ENCODE measurements at places on chromosomes 4 and X.

GRCh38 chrX:124045109-124045508, 83.6 kb downstream of the STAG2 start:
- DNase-seq = no peak

DNA sequence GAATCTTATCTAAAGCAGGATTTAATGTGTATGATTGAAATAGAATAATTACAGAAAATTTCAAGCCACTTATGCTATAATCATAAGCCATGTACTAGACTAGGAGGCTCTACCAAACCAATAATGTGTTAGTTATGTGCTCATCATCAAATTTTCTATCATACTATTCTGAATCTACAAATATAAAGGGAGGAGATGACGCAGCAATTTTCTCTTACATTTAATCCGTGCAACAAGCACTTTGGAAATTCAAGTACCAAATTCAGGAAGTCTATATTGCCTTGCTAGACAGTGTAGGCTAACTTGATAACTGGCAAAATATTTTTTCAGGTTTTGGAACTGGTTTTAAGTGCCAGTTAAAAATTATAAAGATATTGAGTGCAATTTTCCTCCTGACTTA, 283.5 kb downstream of the C4orf33 start:
- DNase-seq = no peak

GRCh38 chr4:105674011-105674410, 34.5 kb downstream of the INTS12 start:
- peak; percentile 8 for DNase-seq

- no peak for DNase-seq
Observed at GRCh38 chr4:6332042-6332668, 62.5 kb downstream of the WFS1 start.

- no peak for DNase-seq
Observed at GRCh38 chr4:57039345-57039744, 60.6 kb downstream of the POLR2B start.

DNA sequence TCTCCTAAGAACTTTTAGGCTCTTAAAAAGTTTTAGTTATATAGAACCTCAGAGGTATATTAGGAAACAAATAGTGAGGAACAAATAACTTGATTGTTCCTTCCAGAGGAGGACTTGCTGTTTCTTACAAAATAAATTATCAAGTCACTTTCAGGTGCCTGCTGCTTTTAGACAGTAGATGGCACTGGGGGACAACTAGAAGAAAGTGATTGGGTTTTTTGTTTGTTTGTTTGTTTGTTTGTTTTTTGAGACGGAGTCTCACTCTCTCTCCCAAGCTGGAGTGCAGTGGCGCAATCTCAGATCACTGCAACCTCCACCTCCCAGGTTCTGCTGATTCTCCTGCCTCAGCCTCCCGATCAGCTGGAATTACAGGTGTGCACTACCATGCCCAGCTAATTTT, 35.4 kb upstream of the CDKL5 start:
- no peak for DNase-seq

DNA sequence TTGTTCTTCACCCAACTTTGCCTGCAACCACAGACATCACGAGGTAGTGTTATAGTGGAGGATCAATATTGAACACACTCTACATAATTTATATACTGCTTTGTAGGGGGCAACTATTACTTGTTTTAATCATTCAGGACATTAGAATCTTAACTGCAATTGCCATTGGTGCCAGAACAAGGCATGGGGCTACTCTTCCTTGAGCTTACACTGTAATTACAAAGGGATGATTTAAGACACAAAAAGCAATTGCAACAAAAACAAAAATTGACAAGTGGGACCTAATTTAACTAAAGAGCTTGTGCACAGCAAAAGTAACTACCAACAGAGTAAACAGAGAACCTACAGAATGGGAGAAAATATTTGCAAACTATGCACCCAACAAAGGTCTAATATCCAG, 24.0 kb upstream of the DDX53 start:
- no peak for DNase-seq

DNA sequence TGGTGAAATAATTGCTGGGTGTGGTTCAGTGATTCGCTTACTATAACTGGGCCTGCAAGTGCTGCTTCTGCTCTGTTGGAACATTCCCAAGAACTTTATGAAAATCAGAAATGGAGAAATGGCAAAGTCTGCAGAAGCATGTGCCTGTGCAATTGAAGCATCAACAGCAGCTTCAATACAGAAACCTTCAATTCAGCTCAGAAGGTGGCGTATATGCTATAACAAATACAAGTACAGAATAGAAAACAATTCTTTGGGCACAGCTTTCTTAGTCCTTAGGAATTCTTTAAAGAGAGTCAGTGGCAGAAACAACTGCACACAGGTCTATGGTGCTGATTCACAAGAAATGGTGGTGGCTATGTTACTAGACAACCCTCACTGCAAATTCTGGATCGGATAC, 18.0 kb upstream of the PDHA2 start:
- DNase-seq = no peak

DNA sequence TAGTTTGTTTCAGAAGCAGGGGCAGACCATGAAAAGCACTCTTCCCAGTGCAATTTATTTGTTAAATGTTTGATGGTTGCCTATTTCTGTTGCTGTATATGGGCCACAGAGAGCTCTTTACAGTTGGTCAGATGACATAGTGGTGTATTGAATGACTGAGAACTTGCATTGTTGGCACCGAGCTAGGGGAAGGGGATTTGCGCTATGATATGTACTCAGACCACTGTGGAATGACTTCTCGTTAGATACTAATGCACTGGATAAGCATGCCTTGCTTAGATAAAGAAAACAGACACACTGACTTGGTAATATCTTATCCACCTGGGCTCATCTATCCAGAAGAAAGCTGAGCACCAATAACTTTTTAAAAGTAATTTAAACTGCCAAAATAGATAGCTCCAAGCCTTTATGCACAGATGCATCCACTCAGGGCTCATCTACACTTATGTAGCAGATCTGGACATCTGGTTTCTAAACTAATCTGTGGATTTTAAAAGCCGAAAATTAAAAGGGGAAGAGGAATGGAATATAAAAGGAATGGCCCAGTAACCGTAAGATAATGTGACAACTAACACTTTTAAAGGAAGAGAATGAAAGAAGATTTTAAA, 132.7 kb downstream of the GATB start:
- no peak for DNase-seq

GRCh38 chr4:20538905-20539304, 161.4 kb upstream of the PACRGL start:
- DNase-seq = no peak

DNA sequence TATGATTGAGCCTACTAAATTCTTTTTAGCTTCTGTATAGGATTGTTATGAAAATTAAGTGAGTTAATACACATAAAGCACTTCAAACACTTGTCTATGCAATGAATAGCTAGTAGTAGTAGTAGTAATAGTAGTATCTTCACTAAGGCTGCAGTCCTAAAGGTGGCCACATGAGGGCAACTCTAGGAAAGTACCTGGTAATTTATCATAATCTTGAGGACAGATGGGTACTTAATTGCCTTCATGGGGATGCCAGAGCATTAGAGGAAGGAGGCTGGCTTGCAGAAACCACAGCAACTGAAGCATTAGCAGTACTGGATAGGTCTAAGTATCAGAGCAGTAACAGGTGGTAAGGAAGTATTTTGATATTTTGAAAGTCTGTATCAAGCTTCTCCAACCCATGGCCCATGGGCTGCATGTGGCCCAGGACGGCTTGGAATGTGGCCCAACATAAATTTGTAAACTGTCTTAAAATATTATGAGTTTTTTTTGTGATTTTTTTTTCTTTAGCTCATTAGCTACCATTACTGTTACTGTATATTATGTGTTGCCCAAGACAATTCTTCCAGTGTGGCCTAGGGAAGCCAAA, 17.3 kb downstream of the NIPAL1 start:
- no peak for DNase-seq

- no peak for DNase-seq
Observed at GRCh38 chr4:186146458-186146857, 42.0 kb downstream of the FAM149A start.

DNA sequence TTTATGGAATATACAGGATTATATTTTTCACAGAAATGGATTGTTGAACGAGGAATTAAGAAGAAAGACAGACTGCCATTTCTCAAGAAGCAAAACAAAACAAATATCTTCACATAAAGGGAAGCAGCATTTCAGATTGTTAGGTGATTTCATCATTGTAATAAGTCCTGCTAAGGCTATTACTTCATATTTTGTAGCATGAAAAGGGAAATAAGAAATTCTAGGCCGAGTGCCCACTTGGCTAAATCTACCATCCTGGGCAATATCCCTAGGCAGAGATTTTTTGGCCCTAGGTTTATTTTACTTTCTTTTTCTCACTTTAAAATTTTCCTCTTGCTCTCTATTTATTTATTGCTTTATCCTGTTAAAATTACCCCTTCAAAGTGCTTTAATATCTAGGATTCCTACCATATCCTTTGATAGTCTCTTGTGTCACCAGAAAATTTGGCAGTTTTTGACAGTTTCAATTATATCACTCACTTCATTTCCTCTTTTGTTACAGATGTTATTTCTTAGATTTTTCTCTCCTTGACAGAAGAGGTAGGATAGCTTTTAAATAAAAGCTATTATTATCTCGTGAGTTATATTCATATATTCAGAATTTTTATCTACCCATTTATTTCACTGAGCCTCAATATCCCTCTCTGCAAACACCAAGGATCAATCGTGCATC, 142.3 kb downstream of the PDGFC start:
- DNase-seq = no peak

GRCh38 chr4:90127706-90128345, 632 bp downstream of the CCSER1 start:
- no peak for DNase-seq

DNA sequence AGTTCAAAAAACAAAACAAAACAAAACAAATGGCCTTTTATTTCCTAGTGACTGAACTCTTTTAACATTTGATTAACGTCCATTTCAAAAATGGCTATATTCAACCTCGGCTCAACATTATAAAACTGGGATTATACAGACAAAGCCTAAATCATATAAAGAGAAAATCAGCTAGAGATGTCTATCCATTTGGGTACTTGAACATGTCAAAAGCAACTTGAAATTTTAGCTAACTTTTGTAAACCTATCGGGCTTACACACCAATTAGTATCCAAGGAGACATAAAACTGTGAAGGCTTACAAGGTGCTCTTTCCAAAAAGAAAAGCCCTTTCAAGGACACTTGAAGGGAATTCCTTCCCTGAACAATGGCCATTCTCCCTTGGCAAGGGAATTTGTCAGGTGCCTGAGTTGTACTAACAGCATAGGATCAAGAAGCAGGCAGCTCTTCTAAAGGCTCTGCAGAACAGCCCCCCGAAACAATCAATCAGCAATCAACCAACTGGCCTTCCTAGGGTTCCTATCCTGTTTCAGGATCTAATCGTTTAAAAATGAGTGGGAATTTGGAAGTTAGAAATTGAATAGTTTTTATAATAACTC, 633.7 kb upstream of the HTR2C start:
- DNase-seq = no peak

GRCh38 chr4:184019667-184020623, 114.8 kb downstream of the STOX2 start:
- no peak for DNase-seq

GRCh38 chrX:65866146-65866545, 173.7 kb downstream of the VSIG4 start:
- no peak for DNase-seq

- no peak for DNase-seq
Observed at GRCh38 chr4:142703694-142704309, 142.3 kb downstream of the INPP4B start.

- no peak for DNase-seq
Observed at GRCh38 chr4:42607011-42607726, 49.7 kb downstream of the ATP8A1 start.

DNA sequence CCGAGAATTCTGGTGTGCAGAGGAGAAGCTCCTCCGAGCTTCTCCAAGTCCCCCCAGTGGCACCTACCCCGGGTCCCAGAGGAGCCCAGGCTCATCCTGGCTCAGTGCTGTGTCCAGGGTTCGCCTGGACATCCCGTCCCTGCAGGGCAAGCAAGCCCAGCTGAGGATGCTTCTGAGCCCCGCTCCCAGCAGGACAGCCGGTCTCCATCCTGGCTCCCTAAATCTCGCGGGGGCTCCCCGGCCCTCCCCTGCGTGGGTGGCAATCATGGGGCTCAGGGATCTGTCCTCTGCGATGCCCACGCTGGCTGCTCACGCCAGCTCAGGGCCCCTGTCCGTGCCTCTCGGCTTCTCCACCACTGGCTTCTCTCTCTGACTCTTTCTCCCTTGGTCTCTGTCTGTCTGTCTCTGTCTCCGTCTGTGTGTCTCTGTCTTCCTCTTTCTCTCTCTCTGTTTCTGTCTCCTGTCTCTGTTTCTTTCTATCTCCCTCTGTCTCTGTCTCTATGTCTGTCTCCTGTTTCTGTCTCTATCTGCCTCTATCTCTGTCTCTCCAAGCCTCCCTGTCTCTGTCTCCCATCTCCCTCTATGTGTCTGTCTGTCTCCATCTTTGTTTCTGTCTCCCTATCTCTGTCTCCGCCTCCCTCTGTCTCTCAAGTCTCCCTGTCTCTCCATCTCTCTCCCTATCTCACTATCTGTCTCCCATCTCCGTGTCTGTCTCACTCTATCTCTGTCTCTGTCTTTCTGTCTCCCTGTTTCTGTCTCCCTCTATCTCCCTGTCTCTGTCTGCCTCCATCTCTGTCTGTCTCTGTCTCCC, 27.8 kb upstream of the SLC25A6 start:
- no peak for DNase-seq

DNA sequence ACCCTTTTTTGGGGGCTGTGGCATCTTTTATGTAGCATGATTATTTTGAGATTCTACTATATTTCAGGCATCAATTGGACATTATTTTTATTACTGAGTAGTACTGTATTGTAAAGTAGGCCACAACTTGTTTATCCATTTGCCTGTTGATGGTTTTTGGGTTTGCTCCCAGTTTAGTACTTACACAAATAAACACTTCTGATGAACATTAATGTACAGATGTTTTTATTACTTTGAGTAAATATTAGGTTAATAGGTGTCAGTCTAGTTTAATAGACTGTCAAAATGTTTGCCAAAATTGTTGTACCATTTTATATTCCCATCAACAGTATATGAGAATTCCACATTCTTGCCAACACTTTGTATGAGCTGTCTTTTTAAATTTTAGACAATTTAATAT, 214.9 kb upstream of the MAD2L1 start:
- DNase-seq = no peak

- peak; percentile 70 for DNase-seq
Observed at GRCh38 chr4:117063961-117064696, 21.2 kb downstream of the TRAM1L1 start.

GRCh38 chrX:32673193-32673592, 538.2 kb downstream of the DMD start:
- peak; percentile 9 for DNase-seq

DNA sequence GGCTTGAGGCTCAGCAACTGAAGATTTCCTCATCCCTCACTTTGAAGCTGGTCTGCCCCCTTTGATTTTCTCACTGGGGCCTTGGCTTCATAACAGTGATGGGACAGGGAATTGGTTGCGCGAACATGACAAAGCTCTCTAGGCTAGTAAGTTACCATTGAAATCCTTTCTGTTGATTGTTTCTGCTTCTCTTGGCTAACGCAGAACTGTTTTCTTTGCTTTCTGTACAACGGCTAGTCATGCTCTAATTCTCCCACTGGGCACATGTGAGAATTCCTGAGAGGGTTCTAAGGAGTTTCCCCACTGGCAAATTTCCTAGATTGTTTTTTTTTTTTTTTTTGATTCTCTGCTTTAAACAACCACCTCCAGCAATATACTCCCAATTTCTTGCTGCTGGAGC, 738.6 kb downstream of the PCDH7 start:
- no peak for DNase-seq
